Colonic mucosa (tissue), 4 donors: ENCODE measurements at places on chromosomes 5 and 9.

GRCh38 chr5:13276156-13276555, 668.3 kb downstream of the DNAH5 start:
- no peak for DNase-seq
- no peak overlapping the region for H3K27ac ChIP-seq
- H3K36me3 ChIP-seq: no peaks in the 10 kb centered on the region
- no peaks in the 10 kb centered on the region for H3K4me1 ChIP-seq
- H3K27me3 ChIP-seq: no peaks in the 10 kb centered on the region
- H3K4me3 ChIP-seq: no peak overlapping the region

DNA sequence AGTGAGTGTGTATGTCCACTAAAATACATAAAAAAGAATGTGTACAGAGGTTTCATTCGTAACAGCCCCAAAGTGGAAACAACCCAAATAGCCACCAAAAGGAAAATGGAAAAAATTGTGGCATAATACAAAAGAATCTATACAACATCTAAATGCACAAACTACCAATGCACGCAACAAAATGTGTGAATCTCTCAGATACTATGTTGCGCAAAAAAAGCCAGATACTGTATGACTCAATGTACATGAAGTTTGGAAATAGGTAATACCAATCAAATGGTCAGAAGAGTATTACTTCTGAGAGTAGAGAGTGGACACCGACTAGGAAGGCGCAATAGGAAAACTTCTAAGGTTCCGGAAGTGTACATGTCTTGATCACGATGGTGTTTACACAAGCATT, 2.4 kb downstream of the XPA start:
- H3K27ac ChIP-seq: no peak overlapping the region
- no peak overlapping the region for H3K4me3 ChIP-seq
- no peak for DNase-seq
- H3K27me3 ChIP-seq: no peaks in the 10 kb centered on the region
- no peaks in the 10 kb centered on the region for H3K36me3 ChIP-seq

DNA sequence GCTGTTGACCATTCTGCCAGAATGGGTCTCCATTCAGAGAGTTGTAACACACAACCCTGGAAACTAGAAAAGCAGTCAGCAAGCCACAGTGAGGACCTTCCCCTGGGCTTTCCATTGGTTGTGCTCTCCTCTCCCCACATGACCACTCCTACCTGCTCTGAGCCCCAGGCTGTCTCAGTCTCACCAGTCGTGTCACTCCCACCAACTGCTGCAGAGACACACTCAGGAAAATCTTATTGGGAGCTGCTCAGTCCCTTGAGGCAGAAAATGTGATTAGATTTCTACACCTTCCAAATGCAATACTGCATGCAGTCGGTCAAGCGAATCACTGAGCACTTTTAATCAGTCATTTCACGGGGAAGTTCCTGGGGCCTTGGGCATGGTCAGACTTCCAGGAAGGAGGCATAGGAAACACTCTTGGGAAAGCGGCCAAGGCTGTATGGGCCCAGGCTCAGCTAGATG, 284.2 kb upstream of the NMUR2 start:
- DNase-seq: no peak
- no peak overlapping the region for H3K4me3 ChIP-seq
- H3K36me3 ChIP-seq: no peaks in the 10 kb centered on the region
- no peaks in the 10 kb centered on the region for H3K27me3 ChIP-seq

DNA sequence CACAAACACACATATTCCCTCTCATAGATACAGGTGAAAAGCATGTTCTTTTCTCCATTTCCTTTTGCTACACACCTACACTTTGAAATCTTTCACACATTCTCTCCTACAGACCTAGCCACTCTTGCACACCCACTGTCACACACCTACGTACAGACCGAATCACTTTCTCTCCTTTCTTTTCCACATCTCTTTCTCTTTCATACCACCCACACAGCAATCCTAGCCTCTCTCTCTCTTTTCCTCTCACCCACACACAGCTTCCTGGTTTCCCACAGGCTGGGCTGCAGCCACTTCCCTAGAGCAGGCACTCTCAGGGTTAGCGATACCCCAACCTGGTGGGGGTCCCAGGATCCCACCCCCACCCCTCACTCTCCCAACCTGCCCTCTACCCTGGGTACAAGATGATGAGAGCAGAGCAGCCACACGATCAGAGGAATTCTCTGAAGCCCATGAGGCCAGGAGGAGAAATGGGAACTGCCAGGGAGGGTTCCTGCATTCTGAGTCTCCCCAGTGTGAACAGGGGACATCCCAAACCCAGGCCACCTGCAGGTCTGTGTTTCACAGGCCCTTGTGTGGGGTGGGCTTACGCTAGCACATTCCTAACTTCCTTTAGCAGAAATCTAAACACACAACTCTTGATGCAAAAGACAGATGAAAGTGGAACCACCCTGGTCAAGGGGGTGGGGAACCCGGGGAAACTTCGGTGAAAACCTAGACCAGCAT, 17.1 kb upstream of the SYNPO start:
- no peak overlapping the region for H3K4me3 ChIP-seq
- H3K4me1 ChIP-seq: no peaks in the 10 kb centered on the region
- no peak overlapping the region for H3K27ac ChIP-seq
- DNase-seq: no peak
- H3K27me3 ChIP-seq: no peaks in the 10 kb centered on the region
- H3K36me3 ChIP-seq: no peaks in the 10 kb centered on the region

DNA sequence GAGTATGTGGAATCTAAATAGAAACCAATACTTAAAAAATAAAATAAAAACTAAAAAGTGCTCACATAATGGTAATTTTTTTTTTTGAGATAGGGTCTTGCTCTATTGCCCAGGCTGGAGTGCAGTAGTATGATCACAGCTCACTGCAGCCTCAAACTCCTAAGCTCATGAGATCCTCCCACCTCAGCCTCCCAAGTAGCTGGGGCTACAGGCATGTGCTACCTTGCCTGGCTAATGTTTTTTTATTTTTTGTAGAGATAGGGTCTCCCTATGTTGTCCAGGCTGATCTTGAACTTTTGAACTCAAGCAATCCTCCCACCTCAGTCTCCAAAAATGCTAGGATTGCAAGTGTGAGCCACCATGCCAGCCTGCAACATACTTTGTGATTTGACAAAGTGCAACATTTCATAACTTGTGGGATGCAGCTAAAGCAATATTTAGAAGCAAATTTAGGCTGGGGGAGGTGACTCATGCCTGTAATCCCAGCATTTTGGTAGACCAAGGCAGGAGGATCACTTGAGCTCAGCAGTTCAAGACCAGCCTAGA, 18.4 kb downstream of the AP3B1 start:
- H3K27ac ChIP-seq: no peak overlapping the region
- H3K27me3 ChIP-seq: no peaks in the 10 kb centered on the region
- no peaks in the 10 kb centered on the region for H3K36me3 ChIP-seq

- no peak overlapping the region for H3K4me3 ChIP-seq
- H3K27ac ChIP-seq: no peak overlapping the region
- peaks cover 12% of the 10 kb centered on the region for H3K36me3 ChIP-seq
- no peaks in the 10 kb centered on the region for H3K4me1 ChIP-seq
These were observed 55.2 kb downstream of the HSPA4 start for GRCh38 chr5:133106761-133107572.

GRCh38 chr9:127418037-127418471, 6.1 kb upstream of the ZNF79 start:
- H3K4me3 ChIP-seq: no peak overlapping the region
- H3K36me3 ChIP-seq: no peaks in the 10 kb centered on the region
- no peak for DNase-seq
- H3K27ac ChIP-seq: no peak overlapping the region

DNA sequence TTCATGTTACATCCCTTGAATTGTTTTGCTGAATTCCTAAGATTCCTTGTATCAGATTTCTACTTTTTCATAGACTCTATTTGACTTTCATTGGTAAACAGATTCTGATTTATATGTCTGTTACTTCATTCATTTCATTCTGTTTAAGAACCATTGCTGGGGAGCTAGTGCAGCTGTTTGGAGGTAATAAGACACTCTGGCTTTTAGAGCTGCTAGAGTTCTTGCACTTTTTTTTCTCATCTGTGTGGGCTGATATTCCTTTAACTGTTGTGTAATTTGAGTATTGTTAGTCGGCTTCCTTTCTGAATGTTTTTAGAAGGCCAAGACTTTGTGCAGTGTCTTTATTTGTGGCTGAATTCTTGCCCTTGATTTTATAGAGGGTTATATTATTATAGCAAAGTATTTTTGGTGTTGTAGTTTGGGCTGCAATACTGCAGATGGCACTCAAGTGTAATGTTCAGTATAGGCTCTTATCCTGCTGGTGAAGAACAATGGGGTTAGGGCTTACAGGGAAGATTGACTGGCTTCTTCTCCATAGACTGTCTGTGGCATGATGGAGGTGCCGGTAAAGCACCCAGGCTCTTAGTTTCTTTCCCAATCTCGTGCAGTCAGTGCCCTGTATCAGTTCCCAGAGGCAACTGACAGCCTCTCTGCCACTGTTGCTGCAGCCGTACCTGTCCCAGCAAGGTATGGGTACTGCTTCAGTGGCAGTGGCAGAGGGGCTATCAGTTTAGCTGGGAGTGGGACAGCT, 162.2 kb downstream of the OXCT1 start:
- no peaks in the 10 kb centered on the region for H3K4me1 ChIP-seq
- no peak overlapping the region for H3K4me3 ChIP-seq
- no peaks in the 10 kb centered on the region for H3K27me3 ChIP-seq
- no peak for DNase-seq

- no peak overlapping the region for H3K27ac ChIP-seq
- H3K4me1 ChIP-seq: peaks cover 9% of the 10 kb centered on the region
- no peaks in the 10 kb centered on the region for H3K36me3 ChIP-seq
- no peaks in the 10 kb centered on the region for H3K27me3 ChIP-seq
- no peak for DNase-seq
- no peak overlapping the region for H3K4me3 ChIP-seq
These were observed 4.6 kb downstream of the BICD2 start for GRCh38 chr9:92760070-92760469.

GRCh38 chr9:104263942-104264341, 169.8 kb downstream of the SMC2 start:
- H3K4me3 ChIP-seq: no peak overlapping the region
- H3K27ac ChIP-seq: no peak overlapping the region
- no peak for DNase-seq
- H3K27me3 ChIP-seq: no peaks in the 10 kb centered on the region
- no peaks in the 10 kb centered on the region for H3K36me3 ChIP-seq
- no peaks in the 10 kb centered on the region for H3K4me1 ChIP-seq

DNA sequence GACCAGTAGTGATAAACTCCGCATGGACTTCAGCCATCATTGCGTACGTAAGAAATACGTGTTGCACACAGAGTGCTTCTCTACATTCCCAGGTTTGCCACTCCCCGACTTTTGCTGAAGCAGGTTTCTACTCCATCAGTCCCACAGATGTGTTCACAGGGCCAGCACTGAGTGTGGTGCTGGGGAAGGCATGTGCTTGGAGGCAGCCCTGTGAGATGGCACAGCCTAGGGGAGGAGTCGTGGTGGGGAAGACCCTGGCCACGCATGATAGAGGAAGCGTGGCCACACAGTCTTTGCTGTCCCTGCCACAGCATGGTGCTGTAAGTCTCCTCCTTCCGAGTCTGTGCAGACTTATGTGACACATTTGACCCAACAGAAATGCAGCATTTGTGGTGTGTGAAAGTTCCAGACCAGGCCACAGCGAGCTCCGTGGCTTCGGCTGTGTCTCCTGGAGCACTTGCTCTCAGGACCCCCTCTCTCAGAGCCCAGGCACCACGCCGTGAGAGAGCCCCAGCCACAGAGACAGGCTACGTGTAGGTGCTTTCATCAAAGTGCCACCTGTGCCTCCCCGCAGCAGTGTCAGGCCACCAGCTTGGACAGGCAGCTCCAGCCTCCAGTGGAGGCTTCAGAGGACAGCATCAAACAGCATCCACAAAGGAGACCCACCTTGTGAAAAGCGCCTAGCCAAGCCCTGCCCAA, 197.8 kb downstream of the AUH start:
- peaks cover 15% of the 10 kb centered on the region for H3K4me1 ChIP-seq
- no peaks in the 10 kb centered on the region for H3K27me3 ChIP-seq
- no peaks in the 10 kb centered on the region for H3K36me3 ChIP-seq
- DNase-seq: no peak

DNA sequence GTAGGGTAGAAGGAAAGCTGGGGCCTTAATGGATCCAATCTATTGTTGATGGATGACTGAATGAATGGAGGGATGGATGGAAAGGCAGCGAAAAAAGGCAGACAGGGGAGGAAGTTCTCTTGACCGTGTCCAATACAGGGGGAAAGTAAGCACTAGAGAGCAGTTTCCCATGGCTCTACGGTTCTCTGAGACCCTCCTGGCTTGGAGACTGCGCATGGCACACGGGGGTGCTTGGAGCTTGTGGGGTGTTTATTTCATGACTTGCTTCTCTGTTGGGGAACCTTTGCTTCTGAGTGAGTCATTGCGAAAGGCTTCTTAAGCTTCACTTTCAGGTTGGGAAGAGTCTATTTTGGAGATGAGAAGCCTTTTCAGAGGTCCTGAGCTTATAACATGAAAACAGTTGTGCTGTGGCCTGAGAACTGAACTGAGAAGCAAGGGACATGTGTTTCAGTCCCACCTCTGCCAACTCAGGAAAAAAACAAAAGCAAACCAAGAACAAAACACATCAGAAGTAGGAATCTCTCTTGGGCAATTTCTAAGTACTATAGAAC, 12.8 kb upstream of the TEX48 start:
- no peak overlapping the region for H3K4me3 ChIP-seq
- no peaks in the 10 kb centered on the region for H3K4me1 ChIP-seq
- H3K36me3 ChIP-seq: no peaks in the 10 kb centered on the region
- no peak overlapping the region for H3K27ac ChIP-seq

DNA sequence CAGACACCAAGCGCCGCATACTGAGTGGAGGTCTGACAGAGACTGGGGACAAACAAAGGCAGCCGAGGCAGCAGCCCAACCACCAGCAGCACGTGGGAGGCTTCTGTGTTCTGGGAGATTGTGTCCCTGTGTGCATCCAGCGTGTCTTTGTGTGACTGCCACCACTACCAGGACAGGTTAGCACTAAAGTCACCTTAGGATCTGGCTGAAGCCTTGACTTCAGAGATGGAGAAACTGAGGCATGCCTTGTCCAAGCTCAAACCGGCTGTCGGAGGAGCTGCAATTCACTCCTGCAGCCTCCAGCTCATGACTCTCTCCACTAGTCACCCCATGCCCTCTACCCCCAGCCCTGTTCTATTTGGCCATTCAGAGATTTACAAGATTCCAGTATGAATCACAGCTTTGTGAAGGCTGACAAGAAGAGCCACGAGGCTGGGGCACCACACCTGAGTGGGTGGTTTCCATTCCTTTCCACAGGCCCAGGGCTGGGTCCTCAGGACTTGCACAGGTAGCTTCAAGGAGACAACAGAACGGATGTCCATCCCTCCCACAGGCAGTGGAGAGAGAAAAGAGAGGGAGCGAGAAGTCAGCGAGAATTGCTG, 69.3 kb downstream of the SHB start:
- DNase-seq: no peak
- no peaks in the 10 kb centered on the region for H3K4me1 ChIP-seq
- H3K4me3 ChIP-seq: no peak overlapping the region
- no peaks in the 10 kb centered on the region for H3K27me3 ChIP-seq

DNA sequence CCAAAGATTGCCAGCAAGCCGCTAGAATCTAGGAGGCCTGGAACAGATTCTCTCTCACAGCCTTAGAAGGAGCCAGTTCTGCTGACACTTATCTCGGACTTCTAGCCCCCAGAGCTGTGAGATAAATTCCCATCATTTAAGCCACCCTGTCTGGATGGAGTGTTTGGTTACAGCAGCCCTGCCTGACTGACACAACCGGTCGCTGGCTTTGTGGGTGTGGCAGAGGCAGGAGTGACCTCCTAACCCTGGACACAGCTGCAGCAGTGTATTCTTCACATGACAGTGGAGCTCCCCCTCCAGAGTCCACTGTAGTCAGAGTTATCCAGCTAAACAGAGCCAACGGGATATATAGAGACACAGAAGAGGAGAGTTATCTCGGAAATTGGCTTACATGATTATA, 21.2 kb upstream of the IL17B start:
- no peaks in the 10 kb centered on the region for H3K4me1 ChIP-seq
- no peaks in the 10 kb centered on the region for H3K27me3 ChIP-seq

GRCh38 chr5:91495699-91496098, 112.6 kb upstream of the ARRDC3 start:
- H3K4me1 ChIP-seq: no peaks in the 10 kb centered on the region
- no peak overlapping the region for H3K4me3 ChIP-seq
- H3K36me3 ChIP-seq: no peaks in the 10 kb centered on the region
- no peak for DNase-seq
- no peaks in the 10 kb centered on the region for H3K27me3 ChIP-seq
